ENCODE measurements at places on chromosomes 3 and 15.

DNA sequence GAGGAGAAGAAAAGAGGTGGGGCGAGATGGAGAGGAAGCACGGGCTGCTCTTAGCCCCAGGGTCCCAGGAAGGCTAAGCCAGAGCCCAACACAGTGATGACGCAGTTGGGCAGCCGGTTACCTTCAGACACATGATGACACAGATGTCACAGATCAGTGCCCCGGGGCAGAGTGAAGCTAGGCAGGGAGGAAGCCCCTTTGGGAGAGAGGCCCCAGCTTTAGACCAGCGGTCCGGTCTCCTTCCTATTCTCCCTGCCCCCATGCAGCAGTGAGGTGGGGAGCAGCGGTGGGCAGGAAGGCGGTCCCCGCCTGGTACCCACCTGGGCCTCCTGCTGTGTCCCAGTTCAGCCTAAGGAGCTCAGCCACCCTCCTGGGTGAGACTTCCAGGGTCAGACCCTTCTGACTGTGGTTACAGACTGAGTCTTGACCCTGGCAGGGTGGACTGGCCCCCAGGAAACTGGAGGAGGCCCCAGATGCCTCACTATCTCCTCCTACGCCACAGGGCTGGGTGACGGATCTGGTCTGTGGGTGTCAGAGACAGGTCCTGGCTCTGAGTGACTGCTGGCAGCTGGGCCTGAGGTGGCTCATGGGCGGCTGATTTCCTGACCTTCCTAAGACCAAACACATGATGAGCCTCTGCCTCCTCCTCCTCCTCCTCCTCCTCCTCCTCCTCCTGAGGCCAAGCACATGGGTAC, 38.8 kb upstream of the LINGO1 start:
- DNase-seq, result no peak

DNA sequence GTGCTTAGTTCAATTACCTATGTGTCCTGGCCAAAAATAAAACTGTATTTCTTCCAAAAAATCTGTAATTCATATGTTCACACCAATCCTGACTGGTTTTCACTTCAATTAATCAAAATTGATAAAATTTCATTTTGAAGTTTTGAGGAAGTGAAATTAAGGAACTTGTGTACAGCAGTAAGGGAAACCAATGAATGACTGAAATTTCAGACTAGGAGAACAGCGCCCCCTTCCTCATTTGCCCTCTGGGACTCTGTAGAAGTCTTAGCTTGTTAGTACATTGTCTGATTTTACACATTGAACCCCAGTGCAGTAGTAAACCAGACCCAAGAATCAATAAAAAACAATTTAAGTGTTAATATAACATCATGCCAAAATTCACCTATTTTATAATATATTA, 495.3 kb upstream of the AGTR1 start:
- DNase-seq, result no peak

GRCh38 chr3:14703791-14704190, 28.9 kb downstream of the C3orf20 start:
- DNase-seq, result no peak

DNA sequence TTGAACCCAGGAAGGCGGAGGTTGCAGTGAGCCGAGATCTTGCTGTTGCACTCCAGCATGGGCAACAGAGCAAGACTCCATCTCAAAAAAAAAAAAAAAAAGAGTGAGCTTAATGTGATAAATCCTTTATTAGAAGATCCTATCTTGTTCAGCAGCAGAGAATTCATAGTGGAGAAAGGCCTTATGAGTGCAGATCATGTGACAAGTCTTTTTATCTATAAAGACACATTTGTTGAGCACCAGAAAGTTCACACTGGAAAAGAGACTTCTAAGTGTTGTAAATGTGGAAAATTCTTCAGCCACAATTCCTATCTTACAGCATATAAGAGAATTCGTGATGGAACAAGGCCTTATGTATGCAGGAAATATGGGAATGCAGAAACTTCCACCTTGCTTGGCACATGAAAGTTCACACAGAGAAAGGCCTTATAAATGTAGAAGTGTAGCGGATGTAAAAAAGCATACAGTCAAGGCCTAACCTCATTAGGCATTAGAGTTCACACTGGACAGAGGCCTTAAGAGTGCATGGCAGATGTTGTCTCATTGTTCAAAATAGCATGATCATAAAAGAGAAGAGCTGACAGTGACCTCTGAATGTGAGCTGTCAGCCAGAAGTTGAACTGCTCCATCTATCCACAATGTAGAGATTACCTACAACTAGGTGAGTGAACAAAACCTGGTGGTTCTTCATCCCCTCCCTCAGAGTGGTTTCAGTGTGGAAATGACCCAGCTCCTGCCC, 16.7 kb downstream of the ADAM10 start:
- DNase-seq, result no peak

- no peak for DNase-seq
These were observed 20.7 kb downstream of the USP13 start for GRCh38 chr3:179673523-179673922.

Measured in Calu3 (cell line).